Stimulated activated CD8-positive, alpha-beta memory T cell treated with anti-CD3 and anti-CD28 coated beads, Interleukin-15, amount 100 ng/mL, for 24 hours (primary cell): ENCODE measurements at places on chromosomes 4 and X.

DNA sequence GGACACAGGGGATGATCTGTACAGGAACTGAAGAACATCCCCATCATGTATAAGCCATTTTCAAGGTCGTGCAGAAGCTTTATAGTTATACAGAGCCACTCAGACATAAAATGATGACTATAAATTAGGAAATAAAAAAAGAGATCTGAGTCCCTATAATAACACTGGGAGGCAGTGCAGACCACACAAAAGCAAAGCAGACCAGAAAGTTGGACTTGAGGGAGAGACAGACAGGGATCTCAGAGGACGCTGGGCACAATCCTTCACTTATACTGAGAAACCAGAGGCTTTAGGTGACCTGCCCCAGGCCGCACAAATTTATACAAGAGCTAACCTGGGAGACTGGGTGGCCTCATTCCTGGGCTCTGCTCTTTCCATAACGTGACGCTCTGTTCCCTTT is 70.5 kb downstream of the HADH start:
- DNase-seq: no peak

DNA sequence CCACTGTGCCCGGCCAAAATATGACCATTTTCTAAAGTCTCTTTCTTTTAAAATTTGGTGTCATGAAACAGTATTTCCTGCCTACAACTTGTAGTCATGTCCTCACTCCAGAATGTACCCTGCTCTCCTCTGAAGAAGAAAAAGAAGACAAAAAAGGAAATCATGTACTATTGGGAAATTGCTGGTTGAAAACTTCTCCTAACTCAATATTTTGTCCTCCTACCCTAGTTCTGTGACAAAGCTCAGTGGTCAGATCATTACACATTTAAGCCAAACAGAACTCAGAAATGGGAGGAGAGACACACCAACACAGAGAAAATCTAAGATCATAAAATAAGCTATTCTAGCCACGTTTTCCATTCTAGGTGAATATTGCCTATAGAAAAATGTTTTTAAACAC is 127.7 kb downstream of the IRF2 start:
- DNase-seq: no peak

DNA sequence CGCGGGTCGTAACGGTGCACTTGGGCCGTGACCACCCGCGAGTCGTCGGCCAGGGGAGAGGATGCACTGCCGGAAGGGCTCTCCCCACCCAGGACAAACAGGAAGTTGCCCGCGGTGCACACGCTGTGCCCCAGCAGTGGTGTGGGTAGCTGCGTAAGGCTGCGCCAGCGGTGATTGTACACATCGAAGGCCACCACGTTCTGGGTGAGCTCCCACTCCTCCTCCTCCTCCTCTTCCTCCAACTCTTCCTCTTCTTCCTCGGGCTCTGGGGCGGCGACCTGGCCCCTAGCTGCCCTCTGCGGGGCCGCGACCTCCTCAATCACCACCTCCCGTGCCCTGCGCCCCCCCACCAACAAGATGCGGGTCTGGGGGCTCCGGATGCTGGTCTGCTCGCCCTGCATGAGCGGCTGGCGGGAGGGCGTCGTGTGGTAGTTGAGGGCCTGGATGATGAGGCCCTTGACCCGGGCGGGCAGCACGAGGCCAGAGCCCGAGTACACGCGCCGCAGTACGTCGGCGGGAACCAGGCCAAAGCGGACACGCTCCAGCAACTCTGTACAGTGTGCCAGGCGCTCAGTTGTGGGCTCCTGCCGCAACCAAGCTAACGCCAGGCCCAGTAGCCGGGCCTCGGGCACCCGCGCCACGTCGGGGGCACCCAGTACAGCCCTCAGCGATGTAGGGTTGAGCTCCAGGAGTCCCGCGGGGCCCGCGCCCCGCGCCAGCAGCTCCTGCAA is 1.4 kb downstream of the KLHL34 start:
- no peak for DNase-seq

DNA sequence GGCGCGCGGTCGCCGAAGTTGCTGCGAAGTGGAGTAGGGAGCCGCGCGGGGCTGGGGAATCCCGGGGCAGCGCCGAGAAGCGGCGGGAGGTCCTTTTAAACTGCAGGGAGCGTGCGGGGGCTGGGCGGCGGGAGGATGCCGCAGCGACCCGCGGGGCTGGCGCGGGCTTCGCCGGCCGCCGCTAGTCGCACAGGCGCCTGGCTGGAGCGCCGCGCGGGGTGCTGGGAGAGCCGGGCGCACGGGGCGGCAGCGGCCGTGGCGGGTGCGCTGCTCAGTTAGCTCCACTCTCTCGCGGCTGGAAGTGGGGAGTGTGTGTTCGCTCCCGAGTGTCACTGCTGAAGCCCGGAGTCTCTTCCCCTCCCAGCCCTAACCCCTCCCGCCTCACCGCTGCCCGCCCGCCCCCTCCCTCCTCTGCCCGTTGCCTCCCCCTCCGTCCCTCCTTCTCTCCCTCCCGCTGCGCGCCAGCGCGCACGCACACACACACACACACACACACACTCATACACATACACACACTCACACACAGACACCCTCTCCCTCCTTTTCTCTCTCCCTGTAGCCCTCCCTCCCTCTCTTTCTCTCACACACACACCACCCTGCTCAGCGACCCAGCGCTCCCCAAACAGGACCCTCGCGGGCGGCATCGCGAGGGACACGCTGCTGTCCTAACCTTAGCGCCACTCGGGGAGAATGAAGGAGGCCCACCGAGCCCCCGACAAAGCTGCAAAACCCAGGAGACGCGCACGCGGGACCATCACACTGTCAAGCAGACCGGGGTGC is at the start of gene NDNF:
Gene NDNF, minus strand, starts transcription at position 312 of the 780 bp plus-strand sequence. CDS start 26,698 bp downstream, outside the sequence.
- no peak for DNase-seq

GRCh38 chr4:48212165-48212564 is 57.5 kb downstream of the TEC start:
- DNase-seq: no peak

- DNase-seq: no peak
Measured at GRCh38 chr4:8913121-8913857, 41.6 kb upstream of the HMX1 start.

GRCh38 chr4:99536271-99536670 is 25.4 kb downstream of the C4orf17 start:
- DNase-seq: no peak

- DNase-seq: no peak
Measured at GRCh38 chr4:173253561-173253960, 80.6 kb downstream of the HMGB2 start.

- DNase-seq: no peak
Measured at GRCh38 chr4:7224878-7225533, 32.7 kb downstream of the SORCS2 start.

- no peak for DNase-seq
Measured at GRCh38 chr4:102667001-102667400, 93.8 kb downstream of the MANBA start.

DNA sequence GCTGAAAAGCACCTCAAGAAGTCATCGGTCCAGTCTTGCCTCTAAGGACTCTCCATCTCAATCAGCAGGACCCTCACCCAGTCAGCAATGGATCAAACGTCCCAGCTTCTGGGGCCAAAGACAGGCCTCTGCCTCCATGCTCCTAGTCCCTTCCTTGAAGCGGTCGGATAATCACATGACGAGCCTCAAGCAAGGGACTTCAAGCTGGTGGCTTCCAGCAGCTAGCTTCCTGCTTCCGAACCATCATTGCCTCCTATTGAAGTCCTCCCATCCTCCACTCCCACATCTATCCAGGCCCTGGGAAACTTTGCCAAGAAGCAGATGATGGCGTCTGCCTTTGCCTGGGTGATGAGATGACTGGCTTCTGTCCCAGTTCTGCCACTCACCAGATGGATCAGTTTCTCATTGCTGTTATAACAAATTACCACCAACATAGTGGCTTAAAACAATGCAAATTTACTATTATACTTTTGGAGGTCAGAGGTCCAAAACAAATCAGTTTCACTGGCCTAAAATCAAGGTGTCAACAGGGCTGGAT is 135.2 kb upstream of the MAMLD1 start:
- no peak for DNase-seq

DNA sequence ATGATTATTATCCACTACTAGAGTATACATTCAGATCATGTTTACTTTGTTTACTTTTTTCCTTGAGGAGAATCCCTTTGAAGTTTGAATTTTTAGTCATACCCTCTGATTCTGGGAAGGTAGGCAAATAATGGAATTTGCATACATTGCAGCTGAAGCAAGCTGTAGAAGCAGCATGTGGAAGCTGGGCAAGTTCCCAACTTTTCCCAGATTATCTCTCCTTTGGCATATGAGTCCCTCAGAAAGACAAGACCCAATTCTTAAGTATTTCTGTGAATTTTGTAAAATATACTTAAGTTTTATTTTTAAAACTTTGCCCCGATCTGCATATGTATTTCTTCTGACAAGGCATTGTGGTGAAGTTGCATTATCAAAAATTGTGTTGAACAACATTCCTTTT is 94.9 kb downstream of the CNKSR2 start:
- no peak for DNase-seq

DNA sequence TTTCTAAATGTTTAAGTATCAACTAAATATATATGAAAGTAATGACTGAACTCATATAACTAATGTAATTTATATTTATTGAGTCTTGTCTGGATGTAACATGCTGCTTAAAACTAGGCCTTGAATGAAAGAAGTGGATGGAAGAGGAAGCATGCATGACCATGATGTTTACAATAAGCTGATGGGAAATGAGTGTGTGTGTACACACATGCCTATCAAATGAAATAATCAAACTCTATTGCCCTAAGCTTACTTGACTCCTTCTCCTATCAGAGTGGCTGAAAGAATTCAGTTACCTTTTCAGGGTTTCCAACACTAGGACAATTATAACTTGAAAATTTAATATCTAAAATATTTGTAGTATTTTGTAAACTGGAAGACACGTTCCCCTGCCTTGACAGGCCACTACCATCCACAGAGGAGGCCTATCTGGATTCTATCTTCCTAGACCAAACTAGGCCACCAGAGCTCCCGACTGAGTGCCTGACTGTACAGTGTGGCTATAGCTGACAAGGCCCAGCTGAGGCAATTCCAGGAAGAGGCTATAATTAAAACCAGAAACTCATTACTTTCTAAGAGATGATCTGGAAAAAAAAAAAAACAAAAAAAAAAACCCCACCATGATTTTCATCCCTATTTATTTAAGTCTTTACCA is 7.6 kb downstream of the ARSJ start:
- DNase-seq: no peak

- no peak for DNase-seq
Measured at GRCh38 chrX:140389331-140389730, 115.5 kb downstream of the SOX3 start.

GRCh38 chr4:68272380-68272779 is 26.9 kb upstream of the TMPRSS11B start:
- DNase-seq: no peak

DNA sequence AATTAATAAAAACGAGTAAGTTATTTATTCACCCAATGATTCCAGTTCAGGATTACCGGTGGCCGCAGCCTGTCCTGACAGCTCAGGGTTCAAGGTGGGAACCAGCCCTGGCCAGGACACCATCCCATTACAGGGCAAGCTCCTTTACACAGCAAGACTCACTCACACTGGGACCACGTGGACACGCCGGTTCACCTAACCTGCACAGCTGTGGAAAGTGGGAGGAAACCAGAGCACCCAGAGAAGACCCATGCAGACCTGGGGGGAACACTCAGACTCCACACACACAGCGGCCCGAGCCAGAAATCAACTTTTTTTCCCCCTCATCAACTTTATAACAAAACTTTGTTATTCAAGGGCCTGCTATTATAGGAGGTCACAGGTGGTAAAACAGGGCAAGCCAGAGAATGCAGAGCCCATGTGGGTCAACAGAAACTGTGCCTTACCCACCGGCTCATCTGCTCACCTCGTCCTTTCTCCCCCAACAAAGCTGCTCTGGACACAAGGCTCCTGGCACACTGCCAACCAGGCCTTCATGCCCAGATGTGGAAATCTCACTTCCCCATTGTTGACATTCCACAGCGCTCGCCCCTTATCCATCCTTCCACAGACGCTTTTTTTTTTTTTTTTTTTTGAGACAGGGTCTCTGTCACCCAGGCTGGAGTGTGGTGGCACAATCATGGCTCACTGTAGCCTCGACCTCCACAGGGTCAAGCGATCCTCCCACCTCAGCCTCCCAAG is 8.0 kb upstream of the ODAPH start:
- no peak for DNase-seq

DNA sequence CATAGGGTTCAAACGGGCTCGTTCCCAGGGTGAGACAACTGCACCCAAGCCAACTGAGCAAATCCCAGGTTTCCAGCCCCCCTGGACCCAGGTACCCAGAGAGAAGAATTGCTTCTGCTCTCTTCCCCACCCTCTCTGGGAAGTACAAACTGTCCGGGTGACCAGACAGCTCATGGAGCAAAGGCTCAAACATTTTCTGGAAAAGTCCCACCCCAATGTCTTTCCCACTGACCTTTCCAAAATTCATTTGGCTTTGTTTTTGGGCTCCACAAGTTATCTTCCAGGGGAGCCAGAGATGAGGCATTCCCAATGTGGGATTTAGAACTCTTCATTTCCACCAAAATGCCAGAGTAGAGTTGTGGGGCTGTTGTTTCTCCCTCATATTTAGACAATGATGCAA is 80.2 kb upstream of the PLAC1 start:
- DNase-seq: no peak

- DNase-seq: no peak
Measured at GRCh38 chr4:31983677-31984076, 1263.5 kb downstream of the PCDH7 start.

GRCh38 chr4:143616771-143617170 is 83.7 kb downstream of the FREM3 start:
- DNase-seq: no peak

GRCh38 chrX:63661676-63662075 is 123.3 kb downstream of the ARHGEF9 start:
- no peak for DNase-seq

DNA sequence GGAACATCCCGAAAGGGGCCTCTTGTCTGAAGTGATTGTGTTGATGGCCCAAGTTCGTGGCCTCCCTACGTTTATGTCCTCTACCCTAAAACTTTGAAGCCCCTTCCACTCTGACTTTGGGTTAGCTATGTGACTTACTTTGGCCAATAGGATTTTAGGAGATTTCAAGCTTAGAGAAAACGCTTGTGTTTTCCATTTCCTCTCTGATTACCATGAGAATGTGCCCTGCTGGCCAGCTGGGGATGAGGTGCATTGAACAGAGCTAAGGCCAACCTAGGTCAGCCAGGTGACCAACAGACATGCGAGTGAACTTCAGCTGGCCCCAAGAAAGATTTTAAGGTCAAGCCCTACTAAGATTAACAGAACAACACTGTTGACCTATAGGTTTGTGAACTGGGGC is 82.4 kb downstream of the SLC2A9 start:
- no peak for DNase-seq

- DNase-seq: no peak
Measured at GRCh38 chrX:14712096-14712495, 160.8 kb downstream of the FANCB start.

DNA sequence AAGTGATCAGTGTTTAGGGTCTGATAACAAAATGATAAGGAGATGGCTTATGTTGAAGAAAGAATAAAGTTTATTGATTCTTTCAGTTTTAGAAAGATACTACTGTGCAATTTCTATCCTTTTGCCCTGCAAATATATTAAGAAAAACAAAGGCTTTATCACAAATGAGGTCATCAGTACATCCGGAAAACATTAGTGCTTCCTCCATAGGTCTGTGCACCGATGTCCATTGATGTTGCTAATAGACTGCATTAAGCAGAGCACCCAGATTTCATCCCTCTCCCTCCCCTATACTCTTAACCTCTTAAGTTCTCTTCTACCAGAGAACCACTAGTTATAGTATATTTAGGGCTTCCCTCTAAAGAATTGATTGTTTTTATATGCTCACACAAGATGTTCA is 53.7 kb upstream of the HHIP start:
- no peak for DNase-seq
